ENCODE measurements at places on chromosomes 3 and 15. TPM values are rescaled to one million over a fixed set of nuclear protein-coding genes. Genes with fewer than 3 reads are reported as not detected.

The ZNF660 gene
- not detected for total RNA-seq

The STAC gene
- total RNA-seq: not detected

The UNC13C gene
- not detected for total RNA-seq

The TRH gene
- not detected for total RNA-seq

The IL5RA gene
- total RNA-seq: not detected

The TMCO5A gene
- not detected for total RNA-seq

The AGTR1 gene
- not detected for total RNA-seq

The FEZF2 gene
- total RNA-seq: not detected

The GOLGA8B gene
- total RNA-seq: 69.9 TPM

The DNAH12 gene
- not detected for total RNA-seq

The GUCA1C gene
- total RNA-seq: not detected

The STRIT1 gene
- total RNA-seq: not detected

The IQCB1 gene
- 22.2 TPM for total RNA-seq

The RSRC1 gene
- total RNA-seq: 37.1 TPM

- DNase-seq: no peak
- H3K27me3 ChIP-seq: no peaks in the 10 kb centered on the region
- peaks cover 2% of the 10 kb centered on the region for H3K4me1 ChIP-seq
- H3K4me3 ChIP-seq: no peak overlapping the region
- H3K27ac ChIP-seq: no peak overlapping the region
- no peaks in the 10 kb centered on the region for H3K36me3 ChIP-seq
Measured at GRCh38 chr3:30085486-30085885, 520.9 kb upstream of the TGFBR2 start.

DNA sequence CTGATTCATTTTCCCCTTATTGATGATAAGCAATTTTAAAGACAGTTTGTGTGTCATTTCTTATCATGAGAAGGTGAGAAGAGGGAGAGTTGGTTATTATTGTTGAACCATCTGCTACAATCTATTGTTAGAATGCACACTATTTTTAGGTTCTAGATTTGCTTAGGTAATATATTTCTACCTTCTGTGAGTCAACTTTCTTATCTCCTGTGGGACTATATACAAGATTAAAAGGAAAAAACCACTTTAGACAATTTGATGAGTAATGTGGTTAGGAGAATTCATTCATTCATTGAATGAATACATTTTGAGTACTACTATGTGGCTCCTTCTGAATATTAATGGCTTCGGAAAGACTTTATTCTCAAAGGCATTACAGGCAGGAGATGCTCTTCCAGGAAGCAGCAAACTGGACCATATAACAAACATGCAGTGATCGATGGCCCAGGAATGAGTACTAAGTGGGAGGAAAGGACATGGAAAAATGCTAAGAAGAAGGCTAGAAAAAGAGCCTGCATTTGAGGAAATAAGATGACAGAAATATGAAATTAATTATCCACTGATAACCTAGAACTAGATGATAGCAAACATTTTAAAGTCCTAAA, 22.4 kb downstream of the SPTSSB start:
- peak overlapping the region; percentile 56 for H3K27ac ChIP-seq
- no peaks in the 10 kb centered on the region for H3K36me3 ChIP-seq
- DNase-seq: peak; percentile 40
- H3K27me3 ChIP-seq: no peaks in the 10 kb centered on the region
- H3K4me3 ChIP-seq: no peak overlapping the region

GRCh38 chr3:133792171-133792763, 13.3 kb upstream of the SRPRB start:
- no peaks in the 10 kb centered on the region for H3K36me3 ChIP-seq
- no peaks in the 10 kb centered on the region for H3K27me3 ChIP-seq
- no peaks in the 10 kb centered on the region for H3K4me1 ChIP-seq

DNA sequence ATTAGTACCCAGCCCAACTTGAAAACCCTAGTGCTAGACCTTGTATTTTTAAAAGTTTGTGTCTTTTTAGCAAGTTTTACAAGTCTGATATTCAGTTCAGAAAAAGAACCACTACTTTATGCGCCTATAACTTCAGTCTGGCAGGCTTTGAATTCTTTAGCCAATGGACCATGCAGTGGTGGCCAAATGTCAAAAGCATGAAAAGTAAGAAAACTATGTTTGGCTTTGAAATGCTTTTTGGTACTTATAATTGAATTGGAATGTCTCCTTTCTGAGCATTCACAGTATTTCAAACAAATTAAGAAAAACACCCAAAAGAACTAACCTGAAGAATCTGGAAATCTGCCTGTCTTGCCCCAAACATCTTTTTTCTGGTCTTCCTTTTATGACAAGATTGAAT, 12.8 kb downstream of the WDR48 start:
- H3K27me3 ChIP-seq: no peaks in the 10 kb centered on the region
- H3K4me3 ChIP-seq: no peak overlapping the region
- no peaks in the 10 kb centered on the region for H3K4me1 ChIP-seq
- no peak for DNase-seq
- no peak overlapping the region for H3K27ac ChIP-seq
- peaks cover 3% of the 10 kb centered on the region for H3K36me3 ChIP-seq

DNA sequence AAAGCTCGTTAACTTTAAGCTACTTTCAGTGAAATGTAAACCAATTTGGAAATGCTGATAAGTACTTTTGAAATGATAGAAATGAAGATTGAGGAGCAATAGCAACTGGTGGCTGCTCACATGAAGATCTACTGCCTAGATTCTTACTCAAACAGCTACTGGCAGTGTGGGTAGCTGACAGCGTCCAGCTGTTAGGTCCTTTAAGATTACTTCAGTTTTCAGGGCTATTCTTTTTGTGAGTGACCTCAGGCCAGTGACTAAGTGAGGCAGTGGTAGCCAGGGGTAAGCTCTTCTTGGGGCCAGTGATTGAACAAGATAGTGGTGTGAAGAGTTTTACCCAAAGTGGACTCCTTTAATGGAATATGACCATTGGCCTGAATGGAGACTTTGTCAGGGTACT, 41.3 kb downstream of the NECTIN3 start:
- no peaks in the 10 kb centered on the region for H3K4me1 ChIP-seq
- no peaks in the 10 kb centered on the region for H3K27me3 ChIP-seq
- H3K27ac ChIP-seq: no peak overlapping the region

- no peaks in the 10 kb centered on the region for H3K36me3 ChIP-seq
- no peak overlapping the region for H3K27ac ChIP-seq
- no peaks in the 10 kb centered on the region for H3K4me1 ChIP-seq
- no peak overlapping the region for H3K4me3 ChIP-seq
- DNase-seq: no peak
Measured at GRCh38 chr3:127337911-127338531, 50.2 kb upstream of the PRR20G start.

GRCh38 chr3:194582196-194582905, 50.9 kb downstream of the TMEM44 start:
- no peak overlapping the region for H3K27ac ChIP-seq
- DNase-seq: no peak
- H3K36me3 ChIP-seq: no peaks in the 10 kb centered on the region
- no peaks in the 10 kb centered on the region for H3K27me3 ChIP-seq
- H3K4me3 ChIP-seq: no peak overlapping the region

DNA sequence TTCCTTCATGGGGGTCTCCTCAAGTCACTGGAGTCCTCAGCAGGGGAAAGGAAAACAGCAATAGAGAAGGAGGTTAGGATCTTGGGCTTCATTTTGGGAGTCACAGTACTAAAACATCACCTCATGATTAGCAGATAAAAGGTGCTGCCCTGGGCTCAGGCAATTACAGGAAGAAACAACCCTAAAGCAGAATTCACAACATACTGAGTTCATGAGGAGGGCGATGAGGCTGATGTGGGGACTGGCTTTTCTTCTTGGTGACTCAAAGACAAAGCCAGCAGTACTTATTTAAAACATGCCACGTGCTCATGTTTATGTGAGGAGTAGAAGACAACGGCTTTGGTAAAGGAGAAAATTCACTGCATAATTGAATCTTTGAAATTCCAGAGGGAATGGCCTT, 822.3 kb upstream of the CFAP20DC start:
- H3K4me3 ChIP-seq: no peak overlapping the region
- no peaks in the 10 kb centered on the region for H3K4me1 ChIP-seq
- peaks cover 10% of the 10 kb centered on the region for H3K27me3 ChIP-seq
- H3K27ac ChIP-seq: no peak overlapping the region
- no peaks in the 10 kb centered on the region for H3K36me3 ChIP-seq
- DNase-seq: no peak

GRCh38 chr15:24772686-24773373, 97.3 kb downstream of the NPAP1 start:
- H3K27me3 ChIP-seq: no peaks in the 10 kb centered on the region
- no peaks in the 10 kb centered on the region for H3K36me3 ChIP-seq
- DNase-seq: no peak

GRCh38 chr3:129505341-129505740, 23.1 kb upstream of the RHO start:
- DNase-seq: no peak
- H3K36me3 ChIP-seq: no peaks in the 10 kb centered on the region
- H3K4me1 ChIP-seq: no peaks in the 10 kb centered on the region
- H3K4me3 ChIP-seq: no peak overlapping the region
- H3K27me3 ChIP-seq: no peaks in the 10 kb centered on the region

DNA sequence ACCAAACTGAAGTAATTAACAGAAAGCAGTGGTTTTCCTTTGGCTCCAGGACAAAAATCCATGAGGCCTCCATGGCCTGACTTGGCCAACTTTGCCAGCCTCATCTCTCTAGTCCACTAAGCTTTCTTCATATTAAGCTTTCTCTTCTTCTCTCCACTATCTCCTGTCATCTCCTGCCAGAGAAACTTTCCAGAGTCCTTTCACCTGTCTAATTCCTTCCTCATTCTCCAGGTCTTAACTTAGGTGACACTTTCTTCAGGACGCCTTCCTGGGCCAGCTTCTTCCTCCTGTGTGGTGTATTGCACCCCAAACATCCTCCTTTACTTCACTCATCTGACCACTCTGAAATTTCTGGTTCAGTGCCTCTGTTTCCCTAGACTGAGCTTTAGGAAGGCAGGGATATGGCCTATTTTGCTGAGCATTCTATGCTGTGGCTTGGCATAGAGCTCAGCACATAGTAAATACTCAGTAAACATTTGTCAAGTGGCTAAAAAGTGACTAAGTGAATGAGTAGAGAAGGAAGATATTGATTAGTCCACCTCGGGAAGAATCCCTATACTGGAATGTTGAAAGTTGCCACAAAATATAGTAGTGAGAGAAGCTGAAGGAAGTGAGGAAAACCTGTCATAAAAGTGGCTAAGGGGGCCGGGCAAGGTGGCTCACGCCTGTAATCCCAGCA, 34.6 kb upstream of the IGF2BP2 start:
- H3K4me3 ChIP-seq: no peak overlapping the region
- no peaks in the 10 kb centered on the region for H3K4me1 ChIP-seq
- H3K36me3 ChIP-seq: no peaks in the 10 kb centered on the region
- no peak for DNase-seq
- H3K27me3 ChIP-seq: no peaks in the 10 kb centered on the region

DNA sequence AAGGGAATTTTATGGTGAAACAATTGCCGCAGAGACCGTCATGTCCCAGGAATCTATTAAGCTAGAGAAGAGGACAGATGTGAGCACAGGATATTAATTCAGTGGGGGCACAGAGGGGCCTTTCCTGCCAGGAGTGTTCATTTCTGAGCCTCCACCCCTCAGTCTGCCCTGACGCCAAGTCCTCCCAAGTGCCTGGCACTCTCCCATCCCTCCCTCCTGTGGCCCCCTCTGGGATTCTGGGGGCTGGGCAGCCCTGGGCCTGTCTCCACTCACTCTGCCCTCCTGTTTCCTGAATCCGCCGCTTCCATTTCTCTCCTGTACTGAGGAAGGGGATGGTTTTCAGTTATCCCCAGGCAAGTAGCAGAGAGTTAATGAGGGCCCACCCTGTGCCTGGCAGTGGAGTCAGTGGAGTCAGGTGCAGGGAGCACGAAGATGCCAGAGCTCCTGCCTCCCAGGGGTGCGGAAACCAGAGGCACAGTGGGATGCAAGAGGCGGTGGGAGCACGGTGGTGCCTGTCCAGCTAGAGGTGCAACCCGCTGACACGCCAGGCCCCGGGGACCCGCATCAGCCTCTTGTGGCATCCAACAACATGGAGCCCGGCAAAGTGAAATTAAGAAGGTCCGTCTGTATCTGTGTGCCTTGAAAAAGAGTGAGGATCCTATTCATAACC, 212.5 kb downstream of the XXYLT1 start:
- H3K27ac ChIP-seq: no peak overlapping the region
- no peaks in the 10 kb centered on the region for H3K27me3 ChIP-seq
- no peaks in the 10 kb centered on the region for H3K4me1 ChIP-seq
- no peaks in the 10 kb centered on the region for H3K36me3 ChIP-seq
- DNase-seq: no peak

DNA sequence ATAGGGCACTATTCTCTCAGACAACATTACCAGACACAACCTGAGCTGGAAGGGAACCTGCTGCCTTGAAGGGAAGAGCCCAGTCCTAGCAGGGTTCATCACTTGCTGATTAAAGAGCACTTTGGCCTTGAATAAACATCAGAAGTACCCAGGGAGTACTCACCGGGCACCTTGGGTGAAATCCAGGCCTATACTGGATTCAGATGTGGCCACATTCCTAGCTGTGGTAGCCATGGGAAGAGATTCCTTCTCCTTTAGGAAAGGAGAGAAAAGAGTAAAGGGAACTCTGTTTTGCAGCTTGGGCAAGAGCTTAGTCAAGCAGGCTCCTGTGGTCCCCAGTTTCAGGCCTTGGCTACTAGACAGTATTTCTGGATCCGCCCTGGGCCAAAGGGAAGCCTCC, 195.0 kb downstream of the SPATA16 start:
- H3K36me3 ChIP-seq: no peaks in the 10 kb centered on the region
- no peaks in the 10 kb centered on the region for H3K4me1 ChIP-seq
- H3K27ac ChIP-seq: no peak overlapping the region
- no peak for DNase-seq
- H3K4me3 ChIP-seq: no peak overlapping the region
- H3K27me3 ChIP-seq: no peaks in the 10 kb centered on the region

- H3K36me3 ChIP-seq: no peaks in the 10 kb centered on the region
- H3K27ac ChIP-seq: no peak overlapping the region
- no peak for DNase-seq
- H3K4me1 ChIP-seq: peaks cover 27% of the 10 kb centered on the region
- no peaks in the 10 kb centered on the region for H3K27me3 ChIP-seq
- no peak overlapping the region for H3K4me3 ChIP-seq
Measured at GRCh38 chr3:13474776-13475303, 5.3 kb upstream of the HDAC11 start.

GRCh38 chr15:38058596-38059075, 124.2 kb downstream of the TMCO5A start:
- H3K27ac ChIP-seq: no peak overlapping the region
- no peaks in the 10 kb centered on the region for H3K27me3 ChIP-seq
- H3K4me3 ChIP-seq: no peak overlapping the region
- H3K36me3 ChIP-seq: no peaks in the 10 kb centered on the region
- no peaks in the 10 kb centered on the region for H3K4me1 ChIP-seq

DNA sequence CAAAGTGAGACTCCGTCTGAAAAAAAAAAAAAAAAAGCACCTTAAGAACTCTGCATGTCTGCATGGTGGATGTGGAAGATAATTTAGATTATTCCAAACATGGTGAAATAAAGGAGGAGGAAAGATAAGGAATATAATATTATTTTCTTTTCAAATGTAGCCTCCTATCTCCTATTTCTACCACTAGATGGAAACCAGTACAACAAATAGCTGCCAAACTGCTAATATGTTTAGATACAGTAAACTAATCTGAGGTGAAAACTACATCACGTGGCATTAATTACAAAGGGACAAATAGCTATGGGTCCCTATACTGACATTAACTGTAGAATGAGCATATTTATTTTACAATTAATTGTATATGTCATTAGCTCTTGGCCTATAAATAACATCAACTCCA, 197.8 kb downstream of the TBC1D5 start:
- no peak overlapping the region for H3K27ac ChIP-seq
- no peaks in the 10 kb centered on the region for H3K36me3 ChIP-seq
- DNase-seq: no peak
- H3K27me3 ChIP-seq: no peaks in the 10 kb centered on the region
- no peak overlapping the region for H3K4me3 ChIP-seq

- H3K36me3 ChIP-seq: no peaks in the 10 kb centered on the region
- DNase-seq: no peak
- H3K4me3 ChIP-seq: no peak overlapping the region
- no peaks in the 10 kb centered on the region for H3K4me1 ChIP-seq
Measured at GRCh38 chr3:107837895-107838612, 252.8 kb downstream of the CD47 start.
